SJCRH30 (cell line): ENCODE measurements at places on chromosomes 6 and 20.

DNA sequence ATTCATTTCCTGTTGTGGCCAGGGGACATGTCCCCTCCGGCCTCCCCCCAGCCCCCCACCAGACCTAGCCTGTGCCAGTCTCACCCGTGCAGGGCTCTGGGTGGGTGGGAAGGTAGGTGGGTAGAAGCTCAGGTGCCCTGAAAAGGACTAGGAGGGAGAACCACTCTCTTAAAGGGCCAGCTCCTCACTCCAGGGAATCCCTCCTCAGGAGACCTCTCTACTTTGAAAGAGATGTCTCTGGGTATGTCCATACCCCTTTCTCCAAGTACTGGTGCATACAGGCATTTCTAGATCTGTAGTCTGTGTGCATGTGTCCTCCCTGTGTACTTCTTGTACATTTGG is 60.8 kb upstream of the EPB41L1 start:
- no peak for DNase-seq

GRCh38 chr6:30880698-30881252 is 3.5 kb upstream of the DDR1 start:
- DNase-seq, result peak; percentile 80

GRCh38 chr6:169231790-169232506 is 21.7 kb downstream of the THBS2 start:
- DNase-seq, result no peak

GRCh38 chr6:10569392-10570127 is 48.4 kb downstream of the GCNT2 start:
- no peak for DNase-seq

- peak; percentile 20 for DNase-seq
These were observed 5.8 kb upstream of the EEF1E1 start for GRCh38 chr6:8108031-8108660.

GRCh38 chr6:130239755-130240154 is 17.0 kb upstream of the SAMD3 start:
- no peak for DNase-seq

DNA sequence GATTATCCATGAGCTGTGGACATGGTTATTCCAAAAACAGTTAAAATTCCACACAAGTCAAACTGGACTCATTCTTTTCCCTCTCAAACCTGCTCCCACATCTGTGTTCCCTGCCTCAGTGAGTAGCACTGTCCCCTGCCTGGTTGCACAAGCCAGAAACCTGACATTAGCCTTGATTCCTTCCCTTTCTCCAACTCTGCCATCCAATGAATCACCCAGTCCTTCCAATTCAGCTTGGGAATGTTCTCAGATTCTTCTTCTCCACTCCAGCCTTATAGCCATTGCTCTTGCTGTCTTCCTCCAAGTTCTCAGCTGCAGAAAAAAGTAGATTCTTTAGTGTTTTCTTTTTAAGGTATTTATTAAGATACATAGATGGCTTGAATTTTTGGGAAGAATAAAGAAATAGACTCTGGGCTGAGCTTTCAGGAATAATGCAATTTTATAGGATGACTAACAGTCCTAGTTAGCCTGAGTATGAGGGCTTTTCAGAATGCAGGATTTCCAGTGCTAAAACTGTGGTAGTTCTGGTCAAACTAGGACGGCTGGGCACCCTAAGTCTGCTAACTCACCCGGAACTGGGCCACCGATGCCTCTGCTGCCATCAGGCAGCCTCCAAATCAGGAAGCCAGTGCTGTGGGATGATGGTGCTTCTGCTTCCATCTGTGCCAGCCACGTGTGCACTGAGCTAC is 18.2 kb upstream of the SASH1 start:
- no peak for DNase-seq

DNA sequence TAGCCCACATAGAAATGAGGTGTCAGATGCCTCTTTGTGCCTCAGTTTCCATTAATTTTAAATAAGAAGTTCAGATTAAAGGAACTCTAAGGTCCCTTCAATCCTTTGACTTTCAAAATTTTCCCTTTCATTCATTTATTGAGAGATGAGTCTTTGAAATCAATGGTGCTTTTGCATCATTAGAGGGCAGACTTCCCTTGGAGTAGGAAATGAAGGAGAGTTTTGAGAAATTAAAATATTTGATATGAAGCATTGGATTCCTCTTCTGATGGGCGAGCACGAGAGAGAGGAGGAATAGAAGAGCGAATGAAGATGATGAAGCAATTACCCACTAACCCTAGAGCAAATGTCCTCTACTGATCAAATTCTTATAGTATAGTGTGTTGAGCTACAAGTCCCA is 105.7 kb downstream of the EDN1 start:
- DNase-seq, result no peak

GRCh38 chr6:6811128-6812009 is 222.8 kb downstream of the LY86 start:
- no peak for DNase-seq

DNA sequence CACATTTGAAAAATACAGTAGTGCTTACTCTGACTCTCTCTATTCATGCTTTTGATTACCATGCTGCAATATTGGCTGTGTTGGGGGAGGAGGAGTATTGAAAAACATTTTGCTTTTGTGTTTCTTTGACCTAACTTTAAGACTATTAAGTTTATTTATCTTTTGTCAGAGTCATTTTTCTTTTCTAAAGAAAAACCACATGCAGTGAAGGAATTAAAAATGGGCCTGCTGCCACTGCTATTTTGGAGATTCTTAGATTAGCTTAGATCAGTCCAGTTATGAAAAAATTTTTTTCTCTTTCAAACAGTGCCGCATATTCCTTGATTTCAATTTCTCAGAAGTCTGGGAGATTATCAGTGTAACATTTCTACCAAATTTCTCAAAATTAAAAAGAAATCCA is 36.1 kb downstream of the BCKDHB start:
- DNase-seq, result no peak

DNA sequence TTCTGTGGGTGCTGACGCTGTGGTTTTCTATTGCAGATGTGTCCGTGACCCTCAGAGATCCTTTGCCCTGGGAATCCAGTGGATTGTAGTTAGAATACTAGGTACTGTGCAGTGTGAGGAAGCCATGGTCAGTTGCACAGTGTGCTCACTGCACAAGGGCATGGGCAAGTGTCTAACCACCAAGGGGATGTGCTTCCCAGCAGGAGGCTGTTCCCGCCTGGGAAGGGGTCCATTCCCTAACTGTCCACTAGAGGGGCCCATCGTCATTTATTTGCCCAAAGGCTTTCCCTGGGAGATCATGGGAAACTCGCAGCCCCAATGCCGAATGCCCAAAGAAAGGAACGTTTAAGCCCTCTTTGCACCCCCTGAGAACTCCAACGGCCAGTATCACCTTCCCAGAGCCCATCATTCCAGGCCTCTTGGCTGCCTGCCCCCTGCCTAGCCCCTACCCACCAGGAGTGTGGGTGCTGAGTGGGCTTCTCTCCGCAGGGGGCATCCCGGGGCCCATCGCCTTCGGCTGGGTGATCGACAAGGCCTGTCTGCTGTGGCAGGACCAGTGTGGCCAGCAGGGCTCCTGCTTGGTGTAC is 26.2 kb downstream of the SLCO4A1 start:
- peak; percentile 91 for DNase-seq

DNA sequence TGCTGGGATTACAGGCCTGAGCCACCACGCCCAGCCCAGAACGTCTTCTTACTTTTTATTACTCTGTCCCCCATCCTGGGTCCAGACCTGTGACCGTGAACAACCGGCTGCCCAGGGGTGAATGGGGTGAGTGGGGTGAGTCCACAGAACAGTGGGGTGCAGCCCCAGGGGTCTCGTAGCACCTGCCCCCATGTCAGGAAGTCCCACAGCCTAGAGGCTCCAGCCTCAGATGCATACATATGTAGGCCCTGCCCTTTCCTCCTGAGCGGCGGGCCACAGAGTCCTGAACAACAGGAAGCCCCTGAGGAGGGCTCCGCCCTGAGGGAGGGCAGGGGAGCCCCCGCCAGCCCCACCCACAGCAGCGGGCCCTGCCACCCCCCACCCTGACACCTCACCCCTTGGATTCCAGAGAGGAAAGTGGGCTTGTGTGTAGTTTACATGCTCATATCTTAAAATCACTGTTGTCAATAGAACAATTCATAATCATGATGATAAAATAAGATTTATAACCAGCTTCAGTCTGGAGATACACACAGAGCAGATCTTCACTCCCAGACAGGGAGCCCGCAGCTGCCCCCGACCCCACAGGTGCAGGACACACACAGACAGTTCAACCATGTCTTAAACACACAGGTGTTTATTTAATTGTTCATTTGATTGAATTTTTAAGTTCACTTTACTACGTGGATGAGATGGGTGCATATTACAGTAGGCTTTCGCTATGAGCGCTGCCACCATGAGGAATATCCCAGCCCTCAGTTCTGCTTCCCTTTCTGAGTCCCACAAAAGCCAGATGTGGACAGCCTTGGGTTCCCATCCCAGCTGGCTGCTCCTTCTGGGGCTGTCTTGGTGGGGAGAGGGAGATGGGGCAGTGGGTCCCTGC is 12.4 kb upstream of the GMEB2 start:
- DNase-seq, result no peak

GRCh38 chr6:45212976-45213375 is 115.2 kb upstream of the RUNX2 start:
- DNase-seq, result no peak

DNA sequence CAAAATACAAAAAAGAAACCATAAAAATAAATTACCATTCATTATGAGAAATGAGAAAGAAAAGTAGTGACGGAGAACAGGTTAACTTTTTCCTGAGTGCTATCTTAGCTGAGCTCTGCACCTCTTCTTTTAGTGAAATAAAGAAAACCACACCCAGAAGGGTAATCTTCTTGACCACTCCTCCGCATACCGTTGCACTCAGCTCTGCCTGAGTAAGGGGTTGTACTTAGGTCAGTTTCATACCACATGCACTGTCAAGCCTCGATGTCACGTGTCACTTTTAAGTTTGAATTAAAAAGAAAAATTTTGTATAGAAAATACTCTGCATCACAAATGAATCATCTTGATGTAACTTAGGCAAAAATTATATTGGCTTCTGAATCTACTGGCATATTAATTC is 2.8 kb downstream of the EZR start:
- DNase-seq, result no peak

- no peak for DNase-seq
These were observed 6.2 kb downstream of the DUSP22 start for GRCh38 chr6:298233-299103.

- DNase-seq, result peak; percentile 67
These were observed 3.9 kb upstream of the TGM2 start for GRCh38 chr20:38168791-38169589.

DNA sequence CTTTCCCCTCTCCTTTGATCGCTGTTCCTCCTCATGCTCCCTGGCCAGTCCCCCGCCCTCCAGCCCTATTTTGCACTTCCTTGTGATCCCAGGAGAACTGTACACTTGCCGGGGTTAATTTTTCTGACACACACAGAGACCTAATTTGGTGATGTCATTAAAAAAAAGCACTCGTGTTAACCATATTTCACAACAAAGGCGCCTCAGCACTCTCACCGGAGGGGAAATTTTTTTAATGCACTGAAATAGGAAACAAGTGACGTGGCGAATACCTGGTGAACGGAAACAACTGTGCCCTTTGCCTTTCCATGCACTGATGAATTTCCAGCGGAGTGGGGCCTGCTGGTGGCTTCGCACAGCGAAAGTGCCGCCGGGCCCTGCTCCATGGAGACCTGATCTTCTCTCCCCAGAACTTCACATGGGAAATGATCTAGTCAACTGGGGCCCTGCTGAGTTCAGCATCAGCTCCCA is 53.9 kb upstream of the TAGAP start:
- peak; percentile 65 for DNase-seq

DNA sequence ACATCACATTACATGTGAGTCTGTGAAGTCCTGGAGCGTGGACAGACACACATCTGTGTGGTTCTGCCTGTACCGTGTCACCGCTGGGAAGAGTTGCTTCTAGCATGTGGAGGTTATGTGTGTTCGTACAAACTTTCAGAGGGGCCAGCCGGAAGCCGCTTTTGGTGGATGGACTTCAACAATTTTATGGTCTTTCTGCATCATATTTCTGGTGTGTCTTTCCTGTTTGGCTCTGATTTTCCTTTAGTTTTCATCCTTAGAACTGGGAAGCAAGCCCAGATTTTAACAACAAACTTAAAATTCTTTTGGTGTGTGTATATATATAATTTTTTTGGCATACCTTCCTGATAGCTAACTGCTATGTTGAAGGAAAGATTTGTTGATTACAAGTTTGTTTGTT is 71.2 kb downstream of the TIAM2 start:
- no peak for DNase-seq

DNA sequence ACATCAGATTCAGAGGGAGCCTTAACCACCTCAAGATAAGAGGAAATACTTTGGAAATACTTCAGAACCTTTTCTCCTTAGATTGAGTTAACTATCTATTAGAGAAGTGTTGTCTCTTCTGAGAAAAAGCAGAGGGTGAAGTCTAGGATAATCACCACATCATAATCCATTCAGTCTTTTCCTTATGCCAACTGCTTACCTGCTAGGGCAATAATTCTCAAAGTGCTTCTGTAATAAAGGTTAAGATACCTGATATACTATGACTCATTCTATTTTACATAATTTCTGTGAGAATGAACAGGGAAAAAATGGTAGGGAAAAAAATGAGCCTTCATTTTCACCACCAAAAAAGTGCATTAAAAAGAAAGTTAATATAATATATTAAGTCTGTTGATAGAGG is 70.1 kb upstream of the LOC128125822 start:
- no peak for DNase-seq

- no peak for DNase-seq
These were observed 53.3 kb downstream of the SLC23A2 start for GRCh38 chr20:4947817-4948559.

DNA sequence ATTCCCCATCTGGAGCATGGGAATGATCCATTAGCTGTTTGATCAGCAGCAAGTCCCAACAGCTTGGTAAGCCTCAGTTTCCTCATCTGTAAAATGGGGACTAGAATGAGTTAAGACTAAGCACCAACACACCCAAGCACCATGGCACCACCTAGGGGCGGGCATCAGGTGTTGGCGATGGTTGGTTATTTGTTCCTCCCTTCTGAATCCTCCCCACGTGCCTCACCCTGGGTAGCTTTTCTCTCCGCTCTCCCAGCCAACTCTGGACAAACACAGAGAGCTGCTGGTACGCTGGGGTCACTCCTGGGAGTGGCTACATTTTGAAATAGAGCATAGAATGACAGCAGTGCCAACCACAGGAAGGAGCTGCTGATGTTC is 13.3 kb upstream of the ITPR3 start:
- DNase-seq, result no peak

- no peak for DNase-seq
These were observed 70.3 kb downstream of the TMEM244 start for GRCh38 chr6:129790785-129791184.

GRCh38 chr6:91606148-91606901 is 1019.5 kb upstream of the MAP3K7 start:
- no peak for DNase-seq

- no peak for DNase-seq
These were observed 30.4 kb downstream of the KDM1B start for GRCh38 chr6:18185624-18186023.

GRCh38 chr20:51430198-51430950 is 112.1 kb downstream of the NFATC2 start:
- DNase-seq, result no peak

- no peak for DNase-seq
These were observed 1.9 kb upstream of the PAQR8 start for GRCh38 chr6:52360028-52360427.

GRCh38 chr6:35737413-35738211 is 780 bp downstream of the ARMC12 start:
- peak; percentile 62 for DNase-seq

GRCh38 chr6:37029249-37029971 is 24.0 kb downstream of the FGD2 start:
- peak; percentile 85 for DNase-seq

- no peak for DNase-seq
These were observed 120.2 kb upstream of the AFDN start for GRCh38 chr6:167706313-167707109.

- DNase-seq, result no peak
These were observed 94.6 kb upstream of the ENPP5 start for GRCh38 chr6:46265373-46265772.

- peak; percentile 21 for DNase-seq
These were observed 26.6 kb upstream of the NPBWR2 start for GRCh38 chr20:64133951-64134407.
